ENCODE measurements at places on chromosomes 2 and 18.

DNA sequence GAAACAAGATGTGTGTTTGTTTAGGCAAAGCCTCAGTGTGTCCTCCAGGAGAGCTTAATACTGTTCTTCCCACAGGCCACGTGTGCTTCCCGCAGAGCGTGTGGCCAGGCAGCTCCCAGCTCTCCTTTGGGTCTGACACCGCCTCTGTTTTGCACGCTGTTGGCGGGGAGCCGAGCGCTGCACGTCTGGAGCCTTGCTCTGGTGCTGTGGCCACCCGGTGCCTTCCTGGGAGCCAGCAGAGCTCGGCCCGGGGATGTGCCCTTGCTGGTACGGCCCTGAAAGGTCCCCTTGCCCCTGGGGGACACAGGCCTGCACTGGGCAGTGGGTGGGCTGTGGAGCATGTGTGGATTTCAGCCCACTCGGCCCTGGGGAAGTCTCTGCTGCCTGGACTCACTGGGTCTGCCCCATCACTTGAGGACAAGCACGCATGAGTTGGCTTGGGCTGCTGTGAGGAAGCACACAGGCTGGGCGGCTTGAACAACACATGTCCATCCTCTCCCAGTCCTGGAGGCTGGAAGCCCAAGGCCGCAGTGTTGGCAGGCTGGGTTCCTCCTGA, 160.7 kb upstream of the HDAC4 start:
- no peak for DNase-seq

GRCh38 chr2:204869132-204869823, 324.0 kb downstream of the PARD3B start:
- no peak for DNase-seq

DNA sequence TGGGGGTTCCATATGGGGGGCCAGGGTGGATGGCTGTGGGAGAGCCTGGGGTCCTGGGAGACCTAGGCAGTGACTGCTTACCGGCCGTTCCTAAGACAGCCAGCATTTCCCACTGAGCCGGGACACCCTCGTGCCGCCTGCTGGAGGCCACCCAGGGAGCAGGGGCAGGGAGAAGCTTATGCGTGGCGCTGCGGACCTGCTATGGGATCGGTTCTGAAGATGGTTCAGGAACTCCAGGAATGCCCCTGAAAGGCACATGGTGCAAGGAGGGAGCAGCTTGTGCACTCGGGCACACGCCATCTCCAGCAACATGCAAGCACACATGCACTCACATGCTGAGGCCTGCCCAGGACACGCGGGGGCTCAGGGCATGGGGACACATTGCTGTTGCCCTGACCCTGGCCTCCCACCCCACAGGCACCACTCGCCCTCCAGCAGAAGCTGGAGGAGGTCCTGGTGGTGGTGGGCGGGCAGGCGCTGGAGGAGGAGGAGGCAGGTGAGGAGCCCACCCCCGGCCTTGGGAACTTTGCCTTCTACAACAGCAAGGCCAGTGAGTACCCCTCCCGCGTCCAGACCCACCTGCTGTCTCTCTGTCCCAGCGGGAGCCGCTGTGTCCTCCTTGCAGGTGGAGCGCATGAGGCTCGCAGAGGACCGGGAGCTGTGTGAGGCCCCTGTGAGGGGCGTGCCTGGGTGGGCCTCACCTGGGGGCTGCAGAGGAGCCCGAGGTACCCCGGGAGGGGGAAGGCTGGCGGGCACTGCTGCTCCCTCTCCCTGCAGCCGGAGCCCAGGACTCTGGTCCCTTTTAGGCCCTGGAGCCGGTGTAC, 4.1 kb downstream of the KLHL30 start:
- DNase-seq: no peak

DNA sequence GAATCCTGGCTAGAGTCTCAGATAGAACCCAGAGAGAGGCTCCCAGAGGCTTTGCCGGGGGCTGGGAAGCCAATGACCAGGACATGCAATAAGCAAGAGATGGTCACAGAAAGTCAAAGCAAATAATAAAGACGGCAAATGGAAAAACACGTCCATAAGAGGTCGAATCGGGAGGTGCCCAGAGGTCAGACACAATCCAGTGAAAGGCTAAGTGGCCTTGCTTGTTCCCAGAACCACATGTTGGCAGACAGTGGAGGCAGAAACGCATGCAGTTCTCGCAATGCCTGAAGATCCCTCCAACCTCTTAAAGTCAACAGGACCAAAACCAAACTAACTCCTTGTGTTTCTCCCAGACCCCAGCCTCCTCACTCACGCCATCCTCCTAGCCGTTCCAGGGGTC, 3.0 kb downstream of the CYB5A start:
- DNase-seq: no peak

- no peak for DNase-seq
Measured at GRCh38 chr2:96325041-96325883, at the start of gene ITPRIPL1. ITPRIPL1 (plus strand) TSS chr2:96325317; CDS start chr2:96325840, 523 bp downstream.

DNA sequence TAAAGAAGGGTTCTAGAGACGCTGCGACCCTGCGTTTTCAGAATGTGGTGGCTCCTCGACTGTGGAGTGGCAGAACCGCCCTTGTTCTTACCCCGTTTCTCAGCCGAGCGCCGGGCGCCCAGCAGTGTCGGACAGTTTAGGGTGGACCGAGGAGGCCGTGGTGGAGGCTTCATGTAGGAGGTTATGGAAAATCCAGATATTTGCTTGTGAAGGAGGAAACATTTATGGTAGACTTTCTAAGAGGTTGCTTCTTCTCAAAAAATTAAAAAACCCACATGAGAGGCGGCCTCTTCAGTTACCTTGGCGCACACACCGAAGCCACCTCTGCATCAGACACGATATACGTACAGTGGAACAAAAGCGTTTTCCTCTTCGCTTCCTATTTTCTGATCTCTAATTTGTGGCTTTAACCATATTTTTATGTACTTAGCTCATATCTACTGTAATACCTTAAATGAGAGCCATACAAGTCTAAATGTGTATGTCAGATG, 120.8 kb downstream of the NFATC1 start:
- no peak for DNase-seq

GRCh38 chr2:150612957-150613710, 125.7 kb upstream of the RND3 start:
- no peak for DNase-seq

GRCh38 chr2:12106440-12107080, 360.1 kb downstream of the LPIN1 start:
- no peak for DNase-seq

- no peak for DNase-seq
Measured at GRCh38 chr2:207929923-207930322, 95.4 kb downstream of the PLEKHM3 start.

All from T-helper 22 cell (primary cell).